ENCODE measurements at places on chromosomes 13 and 19. TPM values are rescaled to one million over a fixed set of nuclear protein-coding genes. Genes with fewer than 3 reads are reported as not detected.

Gene KIR2DL3
- total RNA-seq, result 0.44 TPM

Gene LILRA2
- total RNA-seq, result 0.79 TPM

Gene FGF14
- total RNA-seq, result 5.1 TPM

Gene CYTH2
- 75.6 TPM for total RNA-seq

Gene SPACA4
- total RNA-seq, result not detected

Gene RABAC1
- total RNA-seq, result 124 TPM

Gene CTU1
- 12.6 TPM for total RNA-seq

Gene ZNF763
- 7.9 TPM for total RNA-seq

Gene ZNF681
- total RNA-seq, result 3.9 TPM

Gene SPINT2
- total RNA-seq, result 411 TPM

Gene ZNF665
- 5.2 TPM for total RNA-seq

GRCh38 chr19:13960863-13961784 lies 8.8 kb downstream of the DCAF15 start:
- peak; percentile 69 for DNase-seq
- no peak overlapping the region for H3K27ac ChIP-seq
- H3K27me3 ChIP-seq, result no peaks in the 10 kb centered on the region
- no peak overlapping the region for H3K4me3 ChIP-seq
- no peaks in the 10 kb centered on the region for H3K4me1 ChIP-seq
- peaks cover 100% of the 10 kb centered on the region for H3K36me3 ChIP-seq

DNA sequence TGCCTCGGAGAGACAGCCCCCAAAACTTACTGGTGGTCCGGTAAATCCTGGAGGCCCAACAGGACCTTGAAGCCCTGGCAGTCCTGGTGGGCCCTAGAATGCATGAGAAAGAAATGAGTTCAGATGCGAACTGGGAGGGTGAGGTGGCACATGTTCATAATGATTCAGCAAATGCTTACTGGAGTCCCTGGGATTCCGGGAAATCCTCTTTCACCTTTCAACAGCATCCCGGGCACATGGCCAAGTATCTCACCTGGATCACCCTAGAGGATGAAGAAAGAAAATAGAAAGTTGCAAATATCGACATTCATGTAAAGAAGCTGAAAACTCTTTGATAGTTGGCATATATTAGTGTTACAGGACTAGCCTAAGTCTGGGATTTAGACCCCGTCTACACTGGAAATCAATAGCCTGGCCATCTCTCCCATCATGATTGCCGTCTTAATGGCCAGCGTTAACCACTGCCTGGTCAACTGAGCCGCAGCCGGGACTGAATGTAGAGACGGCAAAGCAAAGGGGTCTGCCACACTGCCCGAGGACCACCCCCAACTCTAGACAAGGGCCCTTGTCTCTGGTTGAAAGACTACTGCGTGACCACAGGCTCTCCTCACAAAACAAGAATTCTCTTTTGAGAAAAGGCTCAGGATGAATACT lies 96.9 kb downstream of the COL4A1 start:
- DNase-seq, result no peak
- no peaks in the 10 kb centered on the region for H3K4me1 ChIP-seq
- no peaks in the 10 kb centered on the region for H3K36me3 ChIP-seq
- no peaks in the 10 kb centered on the region for H3K27me3 ChIP-seq

DNA sequence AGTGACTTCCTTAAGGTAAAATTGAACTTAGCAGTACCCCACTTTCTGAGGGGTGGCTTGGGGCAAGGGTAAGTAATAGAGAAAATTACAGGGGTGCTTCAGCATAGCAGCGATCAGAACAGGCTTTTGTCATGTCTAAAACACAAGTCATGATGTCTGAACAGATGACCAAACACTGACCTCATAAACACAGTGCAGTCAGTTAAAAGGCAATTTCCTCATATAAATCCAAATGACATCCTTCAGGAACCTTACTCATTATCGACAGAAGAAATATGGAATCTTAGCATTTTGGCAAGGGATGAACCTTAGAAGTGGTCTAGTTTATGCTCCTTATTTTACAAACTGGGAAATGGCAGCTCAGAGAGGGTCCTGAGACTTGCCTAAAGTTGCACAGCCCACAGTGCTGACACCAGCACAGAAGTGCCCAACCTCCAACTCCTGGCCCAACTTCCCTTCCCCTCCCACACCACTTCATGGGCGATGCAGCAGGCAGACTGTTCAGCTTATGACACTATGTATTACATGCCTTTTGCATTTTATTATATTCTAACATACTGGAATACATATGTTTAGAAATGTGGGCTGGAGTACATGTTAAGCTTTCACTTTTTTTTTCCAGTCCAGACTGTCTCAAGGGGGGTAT lies 3.6 kb downstream of the GJA3 start:
- no peak overlapping the region for H3K27ac ChIP-seq
- no peak overlapping the region for H3K4me3 ChIP-seq
- H3K36me3 ChIP-seq, result no peaks in the 10 kb centered on the region
- no peaks in the 10 kb centered on the region for H3K27me3 ChIP-seq

GRCh38 chr13:23629566-23630272 lies 59.5 kb downstream of the TNFRSF19 start:
- H3K27me3 ChIP-seq, result no peaks in the 10 kb centered on the region
- no peaks in the 10 kb centered on the region for H3K36me3 ChIP-seq
- peak overlapping the region; percentile 41 for H3K27ac ChIP-seq
- DNase-seq, result peak; percentile 27
- H3K4me3 ChIP-seq, result no peak overlapping the region

DNA sequence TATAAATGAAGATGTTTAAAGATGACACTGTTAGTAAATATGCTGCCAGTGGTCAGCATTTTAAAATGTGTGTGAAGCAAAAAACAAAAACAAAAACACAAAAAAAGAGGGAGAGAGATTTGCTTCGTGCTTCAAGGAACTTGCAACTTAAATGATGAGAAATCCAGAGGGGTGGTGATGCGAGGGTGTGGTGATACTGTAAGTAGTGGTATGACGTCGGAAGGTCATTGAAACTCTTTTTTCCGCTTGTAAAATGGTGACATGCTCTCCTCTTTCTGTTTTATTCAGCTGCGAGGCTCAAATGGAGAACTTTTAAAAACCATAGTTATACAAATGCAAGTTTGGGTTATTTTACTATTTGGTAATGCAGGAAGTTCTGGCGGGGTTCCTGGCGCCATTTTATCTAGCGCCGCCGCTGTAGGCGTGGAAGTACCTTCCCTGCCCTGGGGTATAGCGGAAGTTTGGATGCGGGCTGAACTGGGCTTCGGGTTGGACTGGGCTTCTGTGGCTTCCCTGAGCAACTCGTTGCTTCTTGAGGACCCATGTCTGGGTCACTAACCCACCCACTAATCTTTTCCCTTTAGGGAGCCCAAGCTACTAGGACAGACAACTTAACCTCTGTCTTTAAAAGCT lies 34.8 kb downstream of the DGKH start:
- no peak overlapping the region for H3K27ac ChIP-seq
- DNase-seq, result no peak
- H3K4me3 ChIP-seq, result no peak overlapping the region
- H3K4me1 ChIP-seq, result no peaks in the 10 kb centered on the region
- no peaks in the 10 kb centered on the region for H3K27me3 ChIP-seq

- H3K27me3 ChIP-seq, result no peaks in the 10 kb centered on the region
- no peak overlapping the region for H3K4me3 ChIP-seq
- no peaks in the 10 kb centered on the region for H3K4me1 ChIP-seq
- DNase-seq, result no peak
Observed at GRCh38 chr13:50550151-50550550, 293.3 kb downstream of the DLEU7 start.

GRCh38 chr13:26186995-26187394 lies 35.1 kb downstream of the RNF6 start:
- no peaks in the 10 kb centered on the region for H3K27me3 ChIP-seq
- H3K36me3 ChIP-seq, result no peaks in the 10 kb centered on the region

DNA sequence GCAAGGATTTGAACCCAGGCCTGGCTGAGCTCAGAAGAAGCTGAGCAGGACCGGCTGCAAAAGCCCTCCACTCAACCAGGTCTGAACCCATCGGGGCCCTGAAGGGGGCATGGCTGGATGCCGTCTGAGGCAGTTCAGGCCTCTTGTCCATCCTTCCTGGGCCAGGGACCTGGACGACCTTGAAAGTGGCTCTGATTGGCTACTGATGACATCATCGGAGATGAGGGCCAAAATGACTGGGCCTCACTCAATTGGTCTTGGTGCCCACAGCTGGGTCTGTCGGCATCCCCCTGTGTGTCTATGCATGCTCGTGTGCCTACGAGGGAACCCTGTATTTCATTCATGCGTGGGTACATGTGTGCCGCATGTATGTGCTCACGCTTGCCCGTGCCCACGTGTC lies 71.8 kb downstream of the PTPRS start:
- H3K27me3 ChIP-seq, result no peaks in the 10 kb centered on the region
- no peak overlapping the region for H3K27ac ChIP-seq
- peaks cover 16% of the 10 kb centered on the region for H3K36me3 ChIP-seq
- no peak overlapping the region for H3K4me3 ChIP-seq
- H3K4me1 ChIP-seq, result no peaks in the 10 kb centered on the region

- no peaks in the 10 kb centered on the region for H3K36me3 ChIP-seq
- H3K4me1 ChIP-seq, result no peaks in the 10 kb centered on the region
- DNase-seq, result no peak
Observed at GRCh38 chr13:40158218-40158617, 502.8 kb downstream of the COG6 start.

- peak; percentile 51 for DNase-seq
- H3K4me3 ChIP-seq, result no peak overlapping the region
- no peak overlapping the region for H3K27ac ChIP-seq
- peaks cover 14% of the 10 kb centered on the region for H3K4me1 ChIP-seq
Observed at GRCh38 chr13:27830010-27830409, 37.7 kb downstream of the GSX1 start.

- no peak for DNase-seq
- no peak overlapping the region for H3K27ac ChIP-seq
- H3K36me3 ChIP-seq, result no peaks in the 10 kb centered on the region
Observed at GRCh38 chr13:62482351-62482750, 1066.7 kb upstream of the PCDH20 start.

DNA sequence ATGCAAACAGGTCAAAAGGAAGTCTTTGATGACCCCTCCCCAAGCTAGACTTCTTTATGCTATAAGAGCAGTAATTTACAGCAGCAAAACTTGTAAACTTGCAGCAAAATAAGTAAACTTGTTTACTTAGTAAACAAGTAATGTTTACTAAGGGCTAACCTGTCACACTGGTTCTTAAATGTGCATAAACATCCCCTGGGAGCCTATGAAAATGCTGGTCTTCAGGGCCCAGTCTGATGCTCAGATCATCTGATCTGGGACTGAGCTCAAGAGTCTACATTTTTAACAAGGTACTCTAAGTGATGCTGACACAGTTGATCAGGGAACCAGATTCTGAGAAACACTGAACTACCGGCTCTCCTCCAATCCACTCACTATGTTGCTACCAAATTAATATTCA lies 53.4 kb downstream of the MTMR6 start:
- H3K4me1 ChIP-seq, result peaks cover 6% of the 10 kb centered on the region
- H3K36me3 ChIP-seq, result no peaks in the 10 kb centered on the region

- H3K36me3 ChIP-seq, result no peaks in the 10 kb centered on the region
- no peak overlapping the region for H3K27ac ChIP-seq
- no peak overlapping the region for H3K4me3 ChIP-seq
- H3K4me1 ChIP-seq, result no peaks in the 10 kb centered on the region
- no peaks in the 10 kb centered on the region for H3K27me3 ChIP-seq
- no peak for DNase-seq
Observed at GRCh38 chr19:24159707-24160106, 72.7 kb downstream of the ZNF254 start.

GRCh38 chr19:3537438-3538240 lies 1.3 kb upstream of the TEKTIP1 start:
- H3K4me3 ChIP-seq, result no peak overlapping the region
- H3K4me1 ChIP-seq, result no peaks in the 10 kb centered on the region
- peak; percentile 70 for DNase-seq
- peaks cover 31% of the 10 kb centered on the region for H3K36me3 ChIP-seq
- no peak overlapping the region for H3K27ac ChIP-seq

- peak overlapping the region; percentile 92 for H3K4me3 ChIP-seq
- no peak for DNase-seq
- no peaks in the 10 kb centered on the region for H3K36me3 ChIP-seq
- peaks cover 62% of the 10 kb centered on the region for H3K4me1 ChIP-seq
Observed at GRCh38 chr19:38650172-38650775, 2.8 kb downstream of the ACTN4 start.

DNA sequence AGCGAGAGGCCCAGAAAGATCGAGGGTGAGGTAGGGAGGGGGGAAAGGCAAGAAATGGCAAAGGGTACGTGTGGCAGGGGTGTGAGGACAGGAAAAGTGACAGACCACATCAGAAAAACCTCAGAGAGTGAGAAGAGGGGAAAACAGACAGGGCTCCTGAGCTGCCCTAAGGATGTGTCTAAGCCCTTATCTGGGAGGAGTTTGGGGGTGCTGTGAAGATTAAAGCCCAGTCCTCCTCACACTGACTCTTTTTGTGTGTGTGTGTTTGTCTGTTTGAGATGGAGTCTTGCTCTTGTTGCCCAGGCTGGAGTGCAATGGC lies 703 bp upstream of the PTH2 start:
- H3K4me1 ChIP-seq, result peaks cover 52% of the 10 kb centered on the region
- H3K27me3 ChIP-seq, result no peaks in the 10 kb centered on the region
- H3K36me3 ChIP-seq, result no peaks in the 10 kb centered on the region
- H3K4me3 ChIP-seq, result no peak overlapping the region

- no peak overlapping the region for H3K4me3 ChIP-seq
- DNase-seq, result peak; percentile 36
- no peaks in the 10 kb centered on the region for H3K36me3 ChIP-seq
- H3K27ac ChIP-seq, result peak overlapping the region; percentile 52
Observed at GRCh38 chr13:40149611-40150274, 494.3 kb downstream of the COG6 start.

DNA sequence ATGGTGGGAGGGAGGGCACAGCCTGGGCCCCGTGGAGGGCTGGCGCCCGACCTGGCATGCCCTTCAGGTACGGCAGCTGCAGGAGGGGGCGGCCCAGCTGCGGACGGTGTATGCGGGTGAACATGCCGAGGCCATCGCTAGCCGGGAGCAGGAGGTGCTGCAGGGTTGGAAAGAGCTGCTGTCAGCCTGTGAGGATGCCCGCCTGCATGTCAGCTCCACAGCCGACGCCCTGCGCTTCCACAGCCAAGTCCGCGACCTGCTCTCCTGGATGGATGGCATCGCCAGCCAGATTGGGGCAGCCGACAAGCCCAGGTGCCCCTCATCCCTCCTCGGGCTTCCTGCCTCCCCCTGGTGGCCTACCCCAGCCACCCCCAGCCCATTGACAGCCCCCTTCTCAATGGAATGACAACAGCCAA lies 16.6 kb upstream of the SHKBP1 start:
- DNase-seq, result no peak
- H3K27me3 ChIP-seq, result no peaks in the 10 kb centered on the region
- no peak overlapping the region for H3K27ac ChIP-seq
- H3K4me1 ChIP-seq, result no peaks in the 10 kb centered on the region
- no peak overlapping the region for H3K4me3 ChIP-seq

- no peak overlapping the region for H3K4me3 ChIP-seq
- no peaks in the 10 kb centered on the region for H3K36me3 ChIP-seq
- H3K27ac ChIP-seq, result no peak overlapping the region
Observed at GRCh38 chr19:2391118-2391725, 31.2 kb downstream of the TMPRSS9 start.

DNA sequence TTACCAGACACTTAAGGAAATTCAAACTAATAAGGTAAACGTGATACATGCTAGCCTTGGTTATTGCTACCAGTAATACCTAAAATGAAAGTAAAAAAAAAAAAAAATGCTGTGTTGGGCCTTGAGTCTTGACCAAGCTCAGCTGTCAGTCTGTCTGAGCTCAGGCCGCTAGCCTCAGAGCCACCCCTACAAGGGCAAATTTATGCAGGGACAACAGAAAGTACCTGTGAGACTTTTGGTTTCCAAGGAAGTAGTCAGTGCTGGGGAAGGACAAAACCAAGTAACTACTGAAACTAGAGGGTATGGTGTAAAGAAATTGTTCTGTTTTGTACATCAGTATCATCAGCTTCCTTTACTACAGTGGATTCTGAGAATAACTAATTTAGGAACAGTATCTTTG lies 134.3 kb upstream of the SLITRK5 start:
- H3K27me3 ChIP-seq, result no peaks in the 10 kb centered on the region
- no peak for DNase-seq
- no peak overlapping the region for H3K4me3 ChIP-seq

Data from upper lobe of left lung (tissue), 6 donors.